ENCODE measurements at places on chromosomes 1 and 21.

- no peak for DNase-seq
Measured at GRCh38 chr1:61261595-61261994, 179.2 kb downstream of the NFIA start.

- no peak for DNase-seq
Measured at GRCh38 chr1:157925419-157926166, 67.9 kb upstream of the KIRREL1 start.

GRCh38 chr1:50930193-50930592 is 29.9 kb downstream of the FAF1 start:
- no peak for DNase-seq

DNA sequence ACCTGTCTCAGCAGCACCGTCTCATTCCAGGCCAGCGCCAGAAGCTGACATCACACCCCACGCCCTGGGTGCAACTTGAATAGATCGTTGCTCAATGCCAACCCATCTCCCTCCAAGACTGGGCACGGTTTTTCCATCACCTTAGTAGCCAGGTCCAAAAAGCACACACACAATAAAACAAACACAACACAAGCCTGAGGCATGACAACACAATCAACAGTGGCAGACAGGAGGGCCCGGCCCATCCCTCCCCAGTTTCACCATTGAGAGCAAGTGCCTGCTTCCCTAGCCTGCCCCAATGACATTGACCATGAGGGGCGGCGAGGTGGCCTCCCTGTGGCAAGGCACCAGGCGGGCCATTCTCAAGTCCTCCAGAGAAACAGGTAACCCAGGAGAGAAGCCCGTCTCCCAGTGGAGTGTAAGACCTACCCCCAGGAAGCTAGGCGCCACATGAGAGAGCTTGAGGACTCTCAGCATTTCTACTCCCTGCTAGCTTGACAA is 2.7 kb downstream of the IFFO2 start:
- no peak for DNase-seq

DNA sequence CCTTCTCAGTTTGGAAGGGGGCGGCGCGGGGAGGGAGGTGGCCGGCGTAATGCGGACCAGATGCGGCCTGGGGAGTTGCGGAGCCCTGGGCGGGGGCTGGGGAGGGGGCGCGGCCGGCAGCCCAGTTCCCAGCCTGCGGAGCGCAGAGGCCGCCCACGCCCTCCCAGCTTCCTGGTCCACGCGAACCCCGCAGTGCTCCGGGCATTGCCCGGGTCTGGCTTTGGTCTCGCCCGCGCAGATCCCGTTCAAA is 695 bp downstream of the DMBX1 start:
- DNase-seq = no peak

DNA sequence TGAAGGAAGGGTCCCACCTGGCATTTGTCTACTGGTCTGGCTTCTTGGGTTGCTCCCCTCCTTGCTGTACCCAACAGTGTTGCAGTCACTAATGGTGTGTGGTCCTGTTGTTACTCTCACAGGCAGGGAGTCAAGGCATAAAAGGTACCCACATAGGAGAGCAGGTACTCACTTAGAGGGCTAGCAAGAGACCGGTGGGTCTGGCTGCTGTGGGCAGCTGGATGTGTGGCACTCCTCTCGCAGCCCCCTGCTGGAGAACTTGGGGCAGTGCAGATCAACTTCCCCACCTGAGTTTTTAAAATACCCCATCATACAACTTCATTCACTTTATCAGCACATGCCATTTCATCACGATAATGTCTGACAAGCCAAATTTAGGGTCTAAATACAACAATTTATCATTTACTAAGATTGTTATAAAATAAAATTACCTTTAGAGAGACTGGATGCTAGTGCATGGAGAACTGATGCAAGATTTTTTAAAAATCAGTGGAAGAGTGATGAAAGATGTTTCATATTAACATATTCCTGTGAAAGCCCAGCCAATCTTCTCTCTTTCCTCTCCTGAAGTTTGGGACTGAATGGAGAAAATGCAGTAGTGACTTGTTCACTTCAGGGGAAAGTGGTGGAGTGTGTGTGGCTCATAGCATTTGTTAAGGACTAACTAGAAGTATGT is 42.8 kb downstream of the ACP6 start:
- DNase-seq = no peak

GRCh38 chr1:31762726-31763670 is 1.1 kb downstream of the ADGRB2 start:
- DNase-seq = no peak

DNA sequence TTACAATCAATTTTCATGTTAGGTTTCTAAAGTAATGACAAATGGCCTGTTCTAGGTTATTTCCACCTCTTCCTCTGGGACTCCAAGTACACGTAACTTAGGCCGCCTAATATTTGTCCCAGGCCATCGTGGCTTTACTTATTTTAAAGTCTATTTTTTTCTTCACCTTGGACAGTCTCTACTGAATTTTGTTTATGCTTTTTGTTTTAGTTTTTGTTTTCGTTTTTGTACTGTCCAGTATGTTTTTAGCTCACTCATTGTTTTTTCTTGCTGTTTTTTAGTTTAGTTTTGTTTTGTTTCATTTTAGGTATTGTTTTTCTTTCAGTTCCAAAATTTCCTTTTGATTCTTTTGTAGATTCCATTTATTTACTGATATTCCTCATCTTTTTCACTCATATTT is 187.7 kb upstream of the RNPC3 start:
- DNase-seq = no peak

DNA sequence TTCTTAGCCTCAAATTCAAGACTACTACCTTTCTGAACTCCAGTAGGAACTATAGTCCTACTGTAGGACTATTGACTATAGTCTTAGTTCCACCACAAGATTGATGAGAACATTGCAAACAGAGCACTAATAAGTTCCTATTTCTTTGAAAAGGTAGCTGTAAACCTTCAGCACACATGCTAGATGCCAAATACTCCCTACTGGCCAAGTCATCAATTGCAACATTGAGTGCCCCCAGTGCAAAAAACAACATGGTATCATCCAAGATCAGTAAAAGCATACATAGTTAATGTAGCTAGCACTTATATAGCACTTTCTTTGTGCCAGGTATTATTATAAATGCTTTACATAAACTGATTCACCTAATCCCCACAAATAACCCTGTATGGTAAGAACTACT is 99.8 kb downstream of the MRPL39 start:
- DNase-seq = no peak

- no peak for DNase-seq
Measured at GRCh38 chr1:3944578-3945125, 44.6 kb upstream of the C1orf174 start.

GRCh38 chr1:84847253-84848250 is 45.5 kb downstream of the LPAR3 start:
- DNase-seq = no peak

DNA sequence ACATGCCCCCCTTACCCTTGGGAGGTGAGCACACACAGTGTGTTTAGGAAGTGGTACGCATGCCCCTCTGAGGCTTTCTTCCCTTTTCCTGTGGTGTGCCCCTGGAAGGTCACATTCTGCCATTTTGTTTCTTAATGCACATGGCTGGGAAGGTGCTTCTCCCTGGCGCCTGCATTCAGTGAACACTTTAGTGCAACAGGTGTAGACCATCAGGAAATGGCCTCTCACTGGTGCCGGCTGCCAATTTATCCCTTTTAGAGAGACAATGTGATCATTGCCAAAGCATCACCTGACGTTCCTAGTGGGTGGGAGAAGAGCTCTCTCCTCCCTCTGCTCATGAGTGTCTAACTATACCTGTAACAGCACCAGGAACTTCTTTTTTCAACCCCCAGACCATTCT is 51.8 kb upstream of the PDE9A start:
- no peak for DNase-seq

- no peak for DNase-seq
Measured at GRCh38 chr1:206814716-206815341, 42.5 kb upstream of the IL10 start.

- no peak for DNase-seq
Measured at GRCh38 chr1:75097654-75098053, 36.5 kb upstream of the LHX8 start.

DNA sequence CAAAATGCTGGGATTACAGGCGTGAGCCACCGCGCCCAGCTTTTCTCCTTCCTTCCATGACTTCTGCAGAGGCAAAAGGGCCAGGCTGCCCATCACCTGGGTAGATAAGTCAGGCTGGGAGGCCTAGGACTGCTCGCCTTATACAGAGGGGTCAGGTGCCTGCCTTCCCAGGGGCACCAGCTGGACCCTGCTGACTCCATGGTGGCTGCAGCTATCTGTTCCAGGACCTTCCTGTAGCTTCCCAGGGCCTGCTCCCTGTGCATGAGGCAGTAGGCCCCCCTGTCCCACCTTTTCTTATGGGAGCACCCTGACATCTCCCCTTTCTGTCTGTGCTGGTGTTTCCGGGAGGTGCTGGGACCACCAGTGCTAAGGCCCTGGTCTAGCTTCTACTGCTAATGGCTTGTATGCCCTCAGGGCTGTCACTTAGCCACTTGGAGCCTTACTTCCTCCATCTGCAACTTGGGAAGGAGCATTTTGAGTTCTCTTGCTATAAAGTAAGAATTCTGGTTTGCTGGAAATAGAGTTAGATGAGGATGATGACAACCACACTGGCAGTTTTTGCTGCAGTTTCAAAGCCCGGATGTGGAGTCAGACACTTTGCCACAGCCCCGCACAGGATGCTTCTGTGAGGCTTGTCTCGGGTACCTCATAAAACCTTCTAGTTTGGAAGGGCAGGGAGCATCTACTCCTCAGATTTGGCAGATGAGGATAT is 14.4 kb downstream of the SOX13 start:
- no peak for DNase-seq

- no peak for DNase-seq
Measured at GRCh38 chr1:100361511-100362089, 9.3 kb downstream of the CDC14A start.

- DNase-seq = no peak
Measured at GRCh38 chr1:75345538-75346292, 211.5 kb downstream of the LHX8 start.

DNA sequence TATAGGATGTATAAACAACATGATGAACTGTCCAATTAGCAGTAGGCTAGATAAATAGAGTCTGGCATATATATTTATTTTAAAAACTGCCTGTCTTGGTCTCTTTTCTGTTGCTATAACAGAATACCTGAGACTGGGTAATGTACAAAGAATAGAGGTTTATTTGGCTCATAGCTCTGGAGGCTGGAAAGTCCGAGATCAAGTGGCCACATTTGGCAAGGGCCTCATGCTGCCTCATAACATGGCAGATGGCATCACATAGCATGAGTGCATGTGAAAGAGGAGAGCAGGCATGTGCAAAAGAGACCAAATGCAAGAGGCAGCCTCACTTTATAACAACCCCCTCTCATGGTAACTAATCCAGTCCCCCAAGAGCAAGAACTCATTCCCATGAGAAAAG is 6.0 kb downstream of the STYXL2 start:
- DNase-seq = no peak

- no peak for DNase-seq
Measured at GRCh38 chr1:23246274-23246673, 29.0 kb upstream of the HTR1D start.

- DNase-seq = no peak
Measured at GRCh38 chr1:56803561-56804156, 15.5 kb downstream of the FYB2 start.

- DNase-seq = no peak
Measured at GRCh38 chr1:89737985-89738510, 82.8 kb upstream of the LRRC8D start.

DNA sequence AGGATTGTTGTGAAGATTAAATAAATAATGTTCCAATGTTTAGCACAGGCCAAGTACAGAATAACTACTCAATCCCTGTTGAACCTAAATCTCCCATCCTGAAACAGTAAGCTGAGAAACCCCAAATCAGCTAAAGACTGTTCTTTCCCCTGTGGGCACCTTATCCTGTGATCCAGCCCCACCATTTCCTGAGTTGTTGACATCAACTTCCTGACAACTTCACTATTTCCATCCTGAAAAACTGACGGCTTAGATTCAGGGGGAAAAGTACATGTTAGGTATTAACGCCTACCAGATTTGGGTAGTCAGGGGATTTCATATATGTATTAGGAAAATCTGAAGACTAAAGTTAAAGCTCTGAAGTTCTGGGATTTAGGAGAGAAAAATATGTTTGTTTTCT is 51.7 kb upstream of the PALMD start:
- no peak for DNase-seq

- DNase-seq = no peak
Measured at GRCh38 chr1:229205854-229206253, 65.1 kb upstream of the RAB4A start.

DNA sequence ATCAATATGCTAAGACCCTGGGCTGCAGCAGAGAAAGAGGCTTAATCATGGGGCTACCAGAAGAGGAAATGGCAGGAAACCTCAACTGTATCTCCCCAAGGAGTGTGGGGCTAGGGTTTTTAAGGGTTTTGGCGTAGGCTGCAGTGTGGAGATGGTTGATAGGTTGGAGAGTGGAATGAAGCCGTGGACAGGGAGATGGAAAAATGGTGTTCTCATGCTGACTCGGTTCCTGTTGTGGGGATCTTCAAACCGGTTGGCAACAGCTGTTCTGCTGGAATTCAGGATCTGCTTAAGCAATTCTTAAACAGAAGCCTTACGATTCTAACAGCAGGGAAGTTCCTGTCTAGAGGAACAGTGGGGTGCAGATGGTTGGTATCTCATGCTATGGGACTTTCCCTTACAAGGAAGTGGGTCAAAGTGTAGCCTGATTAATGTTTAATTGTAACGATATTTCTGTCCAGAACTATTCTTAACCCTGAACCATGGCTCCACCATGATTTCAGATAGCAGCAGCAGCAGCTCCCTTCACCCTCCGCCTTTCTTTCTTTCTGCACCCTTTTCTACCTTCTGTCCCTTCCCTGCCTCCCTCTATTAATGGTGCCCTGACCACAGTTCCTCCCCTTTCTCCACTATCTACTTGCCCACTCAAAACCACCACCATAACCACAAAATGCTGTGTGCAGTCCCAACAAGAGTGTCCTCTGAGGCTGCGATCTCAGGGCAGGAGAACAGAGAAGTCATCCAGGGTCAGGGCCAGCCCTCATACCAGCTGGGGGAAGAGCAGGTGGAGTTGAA is 30.8 kb downstream of the RSPH1 start:
- peak; percentile 96 for DNase-seq

- DNase-seq = no peak
Measured at GRCh38 chr1:208985231-208985630, 598.3 kb upstream of the CAMK1G start.
